ENCODE measurements at places on chromosomes 13 and 19. TPM values are rescaled to one million over a fixed set of nuclear protein-coding genes. Genes with fewer than 3 reads are reported as not detected.

ZNF418 gene
- total RNA-seq = 4.4 TPM

RFPL4A gene
- not detected for total RNA-seq

CACNG8 gene
- total RNA-seq = under 0.01 TPM

GGN gene
- total RNA-seq = under 0.01 TPM

ADAMTSL5 gene
- 3.1 TPM for total RNA-seq

RAVER1 gene
- total RNA-seq = 20.2 TPM

RNF113B gene
- total RNA-seq = not detected

TMEM143 gene
- 1.4 TPM for total RNA-seq

AZU1 gene
- total RNA-seq = not detected

LILRB1 gene
- total RNA-seq = not detected

ZNF83 gene
- 173 TPM for total RNA-seq

GSX1 gene
- not detected for total RNA-seq

PSPN gene
- 2.4 TPM for total RNA-seq

CEACAM8 gene
- total RNA-seq = not detected

NOP53 gene
- 67.2 TPM for total RNA-seq

SIRT2 gene
- 52.8 TPM for total RNA-seq

ZNF530 gene
- total RNA-seq = 3.4 TPM

PEAK3 gene
- not detected for total RNA-seq

FPR1 gene
- under 0.01 TPM for total RNA-seq

ZNF548 gene
- 29.7 TPM for total RNA-seq

RGCC gene
- total RNA-seq = 1.4 TPM

MUC16 gene
- under 0.01 TPM for total RNA-seq

VASP gene
- total RNA-seq = 90.2 TPM

PRR20D gene
- total RNA-seq = not detected

ZNF470 gene
- 3.4 TPM for total RNA-seq

HSD11B1L gene
- total RNA-seq = 10.4 TPM

GRK1 gene
- not detected for total RNA-seq

SYDE1 gene
- total RNA-seq = 1.0 TPM

CD177 gene
- 0.85 TPM for total RNA-seq

GZMM gene
- not detected for total RNA-seq

TRAPPC5 gene
- 57.2 TPM for total RNA-seq

ALOX5AP gene
- 0.85 TPM for total RNA-seq

ADGRE3 gene
- total RNA-seq = not detected

LGALS14 gene
- total RNA-seq = not detected
